ENCODE measurements at places on chromosomes 3 and 15.
A peak's percentile ranks its signal among the peaks of the same experiment; 100 is the strongest.

GRCh38 chr15:82999426-82999825 lies 12.0 kb downstream of the C15orf40 start:
- no peak for DNase-seq

- no peak for DNase-seq
These were observed 74.6 kb downstream of the TGFBR2 start for GRCh38 chr3:30680789-30681648.

DNA sequence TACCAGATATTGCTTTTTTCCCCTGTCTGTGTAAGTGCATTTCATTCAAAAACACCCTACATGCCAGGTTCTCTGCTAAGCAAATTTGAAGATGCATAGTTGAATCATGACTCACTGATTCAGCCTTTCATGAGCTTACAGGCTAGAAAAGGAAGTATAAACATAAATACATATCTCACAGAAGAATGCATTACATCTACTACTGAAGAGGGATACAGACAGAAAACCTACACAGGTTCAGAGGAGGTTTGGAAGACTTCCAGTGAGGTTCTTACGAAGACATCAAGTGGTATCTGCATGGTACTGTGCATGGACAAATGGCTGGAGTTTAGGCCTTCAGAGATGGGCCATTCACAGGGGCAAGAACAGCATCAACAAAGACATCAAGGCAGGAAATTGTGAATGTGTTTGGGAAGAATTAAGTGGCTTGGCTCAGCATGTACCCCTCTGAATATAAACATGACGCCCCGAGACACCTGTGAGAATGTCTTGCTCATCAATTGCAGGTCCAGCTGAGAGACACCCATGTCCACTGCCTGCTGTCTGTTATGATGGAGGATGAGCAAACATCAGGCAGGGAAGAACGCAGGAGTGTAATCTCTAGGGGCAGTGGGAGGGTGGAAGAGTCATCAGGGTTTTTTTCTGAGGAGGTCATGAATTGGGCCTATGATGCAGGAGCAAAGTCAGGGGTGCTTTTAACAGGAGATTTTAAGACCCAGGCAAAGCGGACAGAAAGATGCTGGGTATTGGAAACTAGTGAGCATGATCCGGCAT lies 105.1 kb upstream of the GALNT15 start:
- no peak for DNase-seq

DNA sequence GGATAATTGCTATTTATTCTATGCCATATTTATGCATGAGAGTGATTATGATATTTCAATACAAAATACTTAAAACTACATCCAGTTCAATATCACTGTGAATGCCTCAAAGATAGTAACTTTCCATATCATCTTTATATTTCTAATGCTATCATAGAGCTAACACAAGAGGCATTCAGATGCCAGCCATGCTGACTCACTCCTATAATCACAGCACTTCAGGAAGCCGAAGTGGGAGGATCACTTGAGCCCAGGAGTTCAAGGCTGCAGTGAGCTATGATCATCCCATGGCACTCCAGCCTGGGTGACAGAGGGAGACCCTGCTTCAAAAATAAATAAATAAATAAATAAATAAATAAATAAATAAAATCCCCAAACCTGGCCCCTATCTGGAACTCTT lies 498.7 kb downstream of the EPHA3 start:
- DNase-seq = no peak

DNA sequence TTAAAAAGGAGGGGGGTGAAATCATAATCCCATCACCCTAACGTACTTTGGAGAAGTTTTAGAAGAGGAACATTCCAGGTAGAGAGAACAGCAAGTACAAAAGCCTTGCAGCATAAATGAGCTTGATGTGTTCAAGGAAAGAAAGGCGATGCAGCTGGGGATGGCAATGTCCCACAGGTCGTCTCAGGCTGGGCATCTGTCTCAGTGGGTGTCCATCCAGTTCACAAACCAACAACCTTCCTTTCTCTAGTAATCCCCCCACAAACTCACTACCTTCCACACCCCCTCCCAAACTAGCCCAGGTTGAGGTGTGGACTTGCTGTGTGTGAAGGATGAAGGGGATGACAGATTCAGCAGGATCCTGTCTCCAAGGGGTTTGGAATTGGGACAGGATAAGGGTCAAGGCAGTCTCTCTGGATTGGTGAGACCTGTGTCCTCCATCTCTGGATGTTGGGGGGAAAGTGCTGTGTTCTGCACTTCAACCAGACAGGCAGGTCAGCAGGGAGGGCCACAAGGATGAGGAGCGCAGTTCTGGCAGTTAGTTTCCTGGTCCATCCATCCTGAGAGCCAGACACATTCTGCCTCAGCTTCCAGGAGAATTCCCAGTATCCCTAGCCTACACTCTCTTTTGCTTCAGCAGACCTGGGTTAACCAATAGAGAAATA lies 1.7 kb upstream of the ESYT3 start:
- DNase-seq = no peak

- DNase-seq = no peak
These were observed 436.8 kb downstream of the MFSD1 start for GRCh38 chr3:159238646-159239045.

DNA sequence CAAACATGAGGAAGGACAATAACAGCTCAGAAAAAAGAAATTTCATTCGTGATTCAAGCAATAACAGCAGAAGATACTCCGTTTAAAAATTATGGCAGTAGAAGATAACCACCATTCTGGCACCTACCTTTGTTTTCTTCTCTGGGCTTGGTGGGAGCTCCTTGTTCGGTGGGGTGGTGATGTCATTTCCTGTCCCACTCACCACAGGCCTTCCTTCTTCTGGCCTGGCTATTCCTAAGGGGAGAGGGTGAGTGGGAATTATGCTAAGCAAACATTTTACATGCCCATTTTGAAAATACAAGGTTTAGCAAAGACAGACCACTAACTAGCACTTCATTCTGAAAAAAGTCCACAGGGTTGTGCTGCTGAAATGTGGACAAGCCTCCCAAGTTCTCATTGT lies 74.4 kb downstream of the DHX30 start:
- no peak for DNase-seq

DNA sequence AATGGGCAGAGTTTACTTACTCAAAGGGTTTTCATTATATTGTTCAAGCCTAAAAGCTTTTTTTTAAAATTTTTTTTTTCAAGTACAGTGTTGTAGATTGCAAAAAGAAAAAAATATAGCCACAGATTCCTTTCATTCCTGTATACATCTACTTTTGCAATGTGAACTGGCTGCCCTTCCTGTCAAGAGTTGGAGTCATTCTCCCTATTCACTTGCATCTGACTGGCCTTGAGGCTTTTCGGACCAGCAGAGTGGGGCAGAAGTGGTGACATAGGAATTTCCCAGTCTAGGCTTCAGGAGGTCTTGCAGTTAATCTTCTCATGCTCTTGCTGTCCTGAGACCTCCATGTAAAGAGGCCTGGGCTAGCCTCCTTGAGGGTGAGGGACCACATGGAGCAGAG lies 218.3 kb upstream of the CFAP20DC start:
- no peak for DNase-seq

GRCh38 chr3:41717641-41718040 lies 244.3 kb downstream of the ULK4 start:
- DNase-seq = peak; percentile 5

All from trophoblast cell (in vitro differentiated cells and primary cell).